Breast epithelium (tissue), 4 donors: ENCODE measurements at places on chromosomes 5 and 9. TPM values are rescaled to one million over a fixed set of nuclear protein-coding genes. Genes with fewer than 3 reads are reported as not detected.

GRCh38 chr9:19290103-19290502 lies 59.6 kb downstream of the DENND4C start:
- no peak for DNase-seq

DNA sequence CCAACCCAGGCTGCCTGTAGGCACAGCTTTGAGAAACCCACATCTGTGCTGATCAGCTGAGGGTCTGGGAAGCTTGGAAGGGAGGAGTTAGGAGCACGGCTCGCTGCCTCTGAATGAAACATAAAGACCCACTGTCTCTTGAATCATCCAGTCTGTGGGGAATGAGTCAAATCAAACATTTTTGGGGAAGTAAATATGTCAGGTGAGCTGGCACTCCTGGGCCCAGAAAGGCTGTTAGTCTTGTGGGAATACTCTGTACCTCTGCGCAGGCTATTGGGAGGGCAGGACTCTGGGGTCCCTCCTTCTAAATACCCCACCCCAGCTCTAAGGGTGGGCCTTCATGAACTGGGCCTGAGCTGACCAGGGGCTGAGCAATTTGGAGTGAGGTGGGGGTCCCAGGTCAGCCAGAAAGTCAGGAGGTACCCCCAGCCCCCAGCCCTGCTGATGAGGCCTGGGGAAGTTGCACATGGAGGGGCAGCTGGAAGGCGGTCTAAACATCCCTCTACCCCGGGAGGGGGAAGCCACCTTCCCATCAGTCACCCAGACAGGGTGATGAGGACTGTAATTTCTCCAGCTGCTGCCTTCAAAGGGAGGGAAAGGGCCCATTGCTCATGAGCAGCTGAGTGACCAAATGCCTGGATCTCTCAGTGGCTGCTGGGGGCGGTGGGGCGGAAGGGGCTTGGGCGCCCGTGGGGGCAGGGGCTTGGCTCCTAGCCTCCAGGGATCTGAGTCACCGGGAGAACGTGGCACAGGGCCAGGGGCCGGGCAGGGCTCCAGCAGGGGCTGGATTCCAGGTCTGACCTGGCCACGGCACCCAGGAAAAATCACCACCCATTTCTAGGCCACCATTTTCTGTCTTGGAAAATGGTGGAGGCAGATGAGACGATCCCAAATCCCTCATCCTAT lies 10.8 kb downstream of the FIBCD1 start:
- no peak for DNase-seq

DNA sequence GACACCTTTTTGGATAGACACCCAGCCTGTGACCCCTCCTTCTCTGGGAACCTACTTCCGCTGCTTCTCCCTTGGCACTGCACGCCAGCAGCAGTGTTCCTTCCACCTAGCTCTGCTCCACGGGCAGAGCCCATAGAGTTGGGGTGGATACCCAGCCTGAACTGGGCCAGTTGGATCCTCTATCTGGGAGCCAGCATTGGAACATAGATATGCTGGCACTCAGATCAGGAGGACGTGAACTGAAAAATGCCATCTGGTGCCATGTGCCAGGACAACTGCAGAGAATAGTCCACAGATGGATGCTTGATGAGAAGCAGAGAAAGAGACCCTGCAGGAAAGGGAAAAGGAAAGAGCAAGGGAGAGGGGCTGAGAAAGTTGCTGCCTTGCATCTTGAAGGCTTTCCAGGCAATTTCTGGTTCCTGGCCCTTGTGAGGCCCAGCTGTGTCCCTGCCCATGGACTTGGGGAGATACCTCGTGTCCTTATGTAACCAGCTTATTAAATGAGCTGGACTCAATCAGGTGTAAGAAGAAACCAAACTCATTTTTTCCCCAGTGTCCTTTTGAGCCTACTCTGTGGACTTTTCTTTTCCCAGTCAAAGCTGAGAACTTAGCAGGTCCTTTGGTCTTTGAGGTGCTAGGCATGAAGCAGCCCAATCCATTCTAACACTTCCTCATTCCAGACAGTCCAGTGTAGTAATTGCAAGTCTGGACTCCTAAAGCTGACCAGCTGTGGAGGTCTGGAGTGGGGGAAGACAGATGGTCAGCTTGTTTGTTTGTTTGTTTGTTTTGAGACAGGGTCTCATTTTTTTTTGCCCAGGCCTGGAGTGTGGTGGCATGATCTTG lies 39.1 kb downstream of the ANGPTL2 start:
- no peak for DNase-seq

DNA sequence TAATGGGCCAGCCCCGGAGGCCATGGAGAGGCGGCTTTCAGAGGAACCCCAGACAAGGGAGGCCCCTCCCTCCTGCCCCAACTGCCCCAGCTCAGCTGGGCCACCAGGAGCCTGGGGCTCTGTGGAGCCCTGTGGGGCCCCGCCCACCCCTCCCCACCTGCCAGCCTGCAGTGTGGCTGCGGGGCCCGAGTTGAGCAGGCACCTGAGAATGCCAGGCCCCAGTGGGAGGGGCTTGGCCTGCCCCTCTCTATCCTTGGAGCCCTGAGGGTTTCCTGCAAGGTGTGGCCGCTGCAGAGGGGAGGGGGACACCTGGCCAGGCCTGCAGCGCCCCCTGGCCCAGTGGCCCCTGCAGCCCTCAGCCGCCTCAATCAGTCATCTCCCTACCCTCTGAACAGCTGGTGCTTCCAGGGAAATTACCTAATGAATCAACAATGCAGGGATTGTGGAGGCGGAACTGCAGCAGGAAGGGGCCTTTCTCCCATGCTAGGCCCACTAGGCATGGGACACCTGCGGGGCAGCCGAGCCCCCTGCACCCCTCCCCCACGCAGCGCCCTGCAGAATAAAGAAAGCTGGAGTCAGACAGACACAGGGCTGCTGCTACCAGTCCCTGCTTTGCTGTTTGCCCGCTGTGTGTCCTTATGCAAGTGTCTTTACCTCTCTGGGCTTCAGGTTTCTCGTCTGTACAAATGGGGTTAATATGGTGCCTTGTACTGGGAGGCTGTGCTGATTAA lies 48.0 kb downstream of the LMX1B start:
- peak; percentile 36 for DNase-seq

DNA sequence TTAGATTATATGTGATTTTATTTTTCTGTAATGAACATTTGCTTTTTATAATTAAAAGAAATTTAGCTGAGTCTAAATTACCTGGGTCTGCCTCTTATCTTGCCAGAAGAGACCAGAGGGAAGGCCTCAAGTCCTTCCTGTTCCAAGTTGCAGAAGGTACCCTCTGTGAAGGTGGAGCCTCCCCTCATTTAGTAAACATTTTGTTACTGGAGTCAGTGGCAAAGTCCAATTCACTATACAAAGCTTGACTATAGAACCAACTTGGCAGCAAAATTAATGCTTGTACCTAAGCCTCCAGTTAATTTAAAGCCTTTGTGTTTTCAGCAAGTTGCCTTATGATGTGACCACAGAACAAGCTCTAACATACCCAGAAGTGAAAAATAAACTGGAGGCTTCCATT lies 42.8 kb upstream of the F2R start:
- DNase-seq, result no peak

DNA sequence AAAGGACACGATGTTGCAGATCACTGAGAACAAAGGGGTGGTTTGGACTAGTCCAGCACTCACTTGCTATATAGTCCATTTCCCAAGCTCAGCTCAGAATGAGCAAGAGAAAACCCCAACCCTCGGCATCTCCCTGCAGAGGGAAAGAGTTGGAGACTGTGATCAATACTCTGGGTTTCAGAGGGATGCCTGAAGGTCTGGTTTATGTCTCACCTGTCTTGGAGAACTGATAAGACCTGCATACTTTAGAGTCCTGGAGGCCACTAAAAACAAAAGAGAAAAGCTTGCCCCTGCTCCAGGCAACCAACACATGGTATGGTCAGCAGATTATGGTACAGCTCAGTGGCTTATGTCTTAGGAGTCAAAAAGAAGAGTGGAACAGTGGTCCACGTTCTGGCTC lies 1006.9 kb downstream of the CDH9 start:
- DNase-seq, result no peak

- DNase-seq, result no peak
Observed at GRCh38 chr9:371349-371748, 156.7 kb downstream of the DOCK8 start.

GRCh38 chr9:34375901-34376595 lies 650 bp downstream of the MYORG start:
- DNase-seq, result no peak

DNA sequence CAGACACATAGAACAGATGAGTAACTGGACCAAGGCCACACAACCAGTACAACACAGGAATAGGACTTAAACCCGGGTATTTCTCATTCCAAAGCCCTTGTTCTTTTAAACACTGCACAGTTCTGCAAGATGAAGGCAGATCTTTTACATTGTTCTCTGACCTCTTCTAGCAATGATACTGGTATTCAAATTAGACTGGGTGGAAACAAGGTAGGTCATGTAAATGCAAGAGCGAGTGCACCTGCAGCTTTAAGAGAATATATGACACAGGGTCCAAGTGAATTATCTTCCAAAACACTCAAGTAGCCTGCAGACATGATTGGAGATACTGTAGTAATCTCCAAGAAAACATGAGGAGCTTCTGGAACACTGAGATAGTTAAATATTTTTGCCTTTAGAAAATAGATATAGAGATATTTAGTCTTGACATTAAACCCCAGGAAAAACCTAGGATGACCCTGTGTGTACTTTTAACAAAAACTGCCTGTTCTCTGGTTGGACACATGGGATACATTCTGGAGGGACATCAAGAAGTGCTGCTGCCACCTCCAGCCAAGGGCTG lies 130.6 kb upstream of the EPB41L4A start:
- no peak for DNase-seq

- DNase-seq, result no peak
Observed at GRCh38 chr5:91841423-91841822, 458.3 kb upstream of the ARRDC3 start.

- DNase-seq, result no peak
Observed at GRCh38 chr9:131708226-131709002, 31.5 kb downstream of the RAPGEF1 start.

GRCh38 chr9:136225748-136226679 lies 19.6 kb downstream of the QSOX2 start:
- DNase-seq, result peak; percentile 32

DNA sequence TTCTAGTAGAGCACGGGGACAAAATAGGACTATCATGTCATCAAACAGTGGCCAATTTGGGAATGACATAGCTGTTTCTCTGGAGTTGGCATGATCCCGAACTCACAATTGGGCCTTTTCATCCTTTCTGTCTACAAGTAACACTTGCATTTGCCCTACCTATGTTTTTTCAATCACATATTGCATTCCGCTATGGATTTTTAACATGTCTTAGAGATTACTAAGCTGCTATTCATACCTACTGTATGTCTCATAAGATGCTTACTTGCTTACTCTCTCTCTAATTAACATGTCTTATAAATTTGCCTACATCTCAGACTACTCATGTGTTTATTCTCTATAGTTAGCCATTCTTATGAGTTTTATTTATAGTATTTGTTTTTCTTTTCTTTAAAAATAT lies 341.2 kb upstream of the CTNND2 start:
- DNase-seq, result no peak

- DNase-seq, result no peak
Observed at GRCh38 chr9:105299190-105299854, 54.9 kb downstream of the SLC44A1 start.

DNA sequence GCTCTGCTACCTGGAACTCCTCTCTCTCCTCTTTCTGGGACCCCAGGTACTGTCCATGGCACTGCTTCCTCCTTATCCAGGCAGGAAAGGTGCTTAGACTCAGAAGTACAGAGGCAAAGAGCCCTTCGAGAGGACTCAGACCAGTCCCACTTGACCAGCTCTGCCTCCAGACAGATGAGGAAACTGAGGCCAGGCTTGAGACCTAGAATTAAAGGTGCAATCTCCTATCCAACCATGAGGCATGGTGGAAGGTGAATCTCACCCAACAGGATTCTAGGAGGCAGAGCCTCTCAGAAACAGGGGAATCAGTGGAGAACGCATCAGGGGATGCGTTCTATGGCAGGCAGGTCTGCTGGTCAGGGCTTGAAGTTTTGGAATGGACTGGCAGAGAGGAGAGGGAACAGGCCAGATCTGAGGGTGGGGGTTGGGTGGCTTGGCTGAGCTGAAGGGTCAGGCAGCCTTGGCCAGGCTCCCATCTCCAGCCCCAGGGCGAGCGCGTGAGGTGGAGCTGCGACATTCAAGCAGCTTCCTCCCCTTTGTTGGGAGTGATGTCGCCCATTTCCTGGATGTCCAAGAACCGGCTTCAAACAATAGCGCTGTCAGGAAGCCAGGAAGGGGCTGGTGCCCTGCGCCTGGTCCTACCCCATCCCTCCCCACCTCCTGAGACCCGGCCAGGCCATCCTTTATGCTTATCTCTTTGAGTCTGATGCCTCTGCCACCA lies 26.2 kb downstream of the NDUFA8 start:
- no peak for DNase-seq

DNA sequence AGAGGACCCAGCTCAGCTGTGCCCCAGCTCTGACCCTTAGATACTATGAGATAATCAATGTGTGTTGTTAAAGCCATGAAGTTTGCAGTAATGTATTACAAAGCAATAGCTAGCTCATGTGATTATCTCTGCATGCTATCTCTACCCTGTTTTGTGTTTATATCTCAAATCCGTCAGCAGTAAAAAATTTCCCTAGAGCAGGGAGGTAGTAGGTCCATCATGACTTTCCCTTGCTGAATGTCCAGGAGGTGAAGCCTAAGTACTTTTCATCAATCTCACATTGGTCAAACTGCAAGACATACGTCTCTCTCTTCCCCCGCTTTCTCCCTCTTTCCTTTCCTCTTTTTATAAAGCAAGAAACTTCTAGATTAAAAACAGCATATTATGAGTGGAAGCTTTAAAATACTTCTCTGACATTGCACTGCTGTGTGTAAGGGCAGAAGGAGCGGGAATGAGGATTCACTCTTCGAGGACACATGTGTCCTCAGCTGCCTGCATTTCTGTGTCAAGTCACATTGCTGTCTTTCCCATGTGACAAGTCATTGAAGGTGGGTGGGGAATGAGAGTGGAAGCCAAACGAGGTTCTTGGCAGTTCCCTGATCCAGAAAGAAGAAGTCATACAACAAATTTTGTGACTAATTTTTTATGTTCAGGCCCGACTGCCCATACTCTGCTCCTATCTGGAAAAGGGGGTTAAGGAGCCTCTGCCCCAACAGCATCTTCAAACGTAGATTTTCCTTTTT lies 93.1 kb upstream of the RETREG1 start:
- DNase-seq, result no peak

- DNase-seq, result no peak
Observed at GRCh38 chr5:137858954-137859353, 8.7 kb upstream of the MYOT start.

Gene FOXD1
- 0.32 TPM for total RNA-seq

Gene LCN12
- 1.8 TPM for total RNA-seq

Gene SLC6A7
- not detected for total RNA-seq

Gene HCN1
- 0.33 TPM for total RNA-seq

Gene MVB12B
- 8.2 TPM for total RNA-seq

Gene SLU7
- 88.3 TPM for total RNA-seq

Gene RAPGEF6
- 31.5 TPM for total RNA-seq

Gene DAB2IP
- 55.8 TPM for total RNA-seq

Gene IL3
- total RNA-seq, result not detected
